Osteocyte (in vitro differentiated cells): ENCODE measurements at places on chromosomes 5 and 9. TPM values are rescaled to one million over a fixed set of nuclear protein-coding genes. Genes with fewer than 3 reads are reported as not detected.

Gene RABGAP1
- 88.4 and 92.9 TPM in 2 replicates for total RNA-seq

Gene LAMC3
- total RNA-seq, result 0.68 and 1.0 TPM in 2 replicates

GRCh38 chr5:42677156-42677842, 79.3 kb upstream of the CCDC152 start:
- no peak for DNase-seq

DNA sequence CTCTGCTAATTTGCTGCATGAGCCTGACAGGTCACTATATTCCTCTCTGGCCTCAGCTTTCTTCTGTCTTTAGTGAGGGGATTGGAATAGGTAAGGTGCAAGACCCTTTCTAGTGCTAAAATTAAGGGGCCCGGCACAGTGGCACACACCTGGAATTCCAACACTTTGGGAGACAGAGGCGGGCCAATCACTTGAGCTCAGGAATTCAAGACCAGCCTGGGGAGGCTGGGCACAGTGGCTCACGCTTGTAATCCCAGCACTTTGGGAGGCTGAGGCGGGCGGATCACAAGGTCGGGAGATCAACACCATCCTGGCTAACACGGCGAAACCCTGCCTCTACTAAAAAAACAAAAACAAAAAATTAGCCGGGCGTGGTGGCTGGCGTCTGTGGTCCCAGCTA, 37.2 kb downstream of the EGR1 start:
- no peak for DNase-seq

- DNase-seq, result no peak
Measured at GRCh38 chr9:138015021-138015829, 137.6 kb downstream of the CACNA1B start.

GRCh38 chr5:7638456-7638855, 212.5 kb downstream of the CFAP90 start:
- DNase-seq, result no peak

GRCh38 chr5:32679218-32679617, 31.9 kb upstream of the NPR3 start:
- DNase-seq, result no peak
